Stimulated activated CD4-positive, alpha-beta T cell treated with anti-CD3 and anti-CD28 coated beads, TNF-alpha, amount 100 ng/mL, for 1 hour (primary cell): ENCODE measurements at places on chromosomes 3 and 15.

DNA sequence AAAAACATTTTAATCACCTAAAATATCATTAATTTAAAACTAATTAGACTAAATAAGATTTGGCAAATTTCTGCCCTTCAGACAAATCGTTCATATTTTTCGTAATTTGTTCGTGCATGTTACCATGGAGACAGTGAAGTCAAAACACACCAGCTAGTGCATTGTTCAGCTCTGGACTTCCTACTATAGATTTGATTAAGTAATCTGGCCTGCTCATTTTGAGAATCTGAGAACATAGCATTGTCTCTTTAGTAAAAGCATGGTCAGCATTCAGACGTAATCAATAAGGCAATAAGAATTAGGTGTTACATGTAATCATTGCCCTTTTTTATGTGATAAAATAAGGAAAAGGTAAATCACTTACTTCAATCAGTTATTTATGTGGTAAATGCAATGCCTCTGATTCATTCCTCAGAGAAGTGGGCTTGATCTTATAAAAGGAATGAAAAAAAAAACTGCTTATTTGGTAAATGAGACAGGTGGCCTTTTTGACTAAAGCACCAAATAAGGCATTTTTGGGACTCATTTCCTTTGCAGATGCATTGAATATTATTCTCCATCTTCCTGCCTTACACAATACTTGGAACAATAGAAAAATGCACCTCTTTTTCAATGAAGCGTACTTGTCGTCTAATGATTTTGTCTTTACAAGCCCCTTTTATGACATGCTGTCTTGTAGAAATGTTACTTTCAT, 84.5 kb upstream of the FNDC3B start:
- no peak for DNase-seq

DNA sequence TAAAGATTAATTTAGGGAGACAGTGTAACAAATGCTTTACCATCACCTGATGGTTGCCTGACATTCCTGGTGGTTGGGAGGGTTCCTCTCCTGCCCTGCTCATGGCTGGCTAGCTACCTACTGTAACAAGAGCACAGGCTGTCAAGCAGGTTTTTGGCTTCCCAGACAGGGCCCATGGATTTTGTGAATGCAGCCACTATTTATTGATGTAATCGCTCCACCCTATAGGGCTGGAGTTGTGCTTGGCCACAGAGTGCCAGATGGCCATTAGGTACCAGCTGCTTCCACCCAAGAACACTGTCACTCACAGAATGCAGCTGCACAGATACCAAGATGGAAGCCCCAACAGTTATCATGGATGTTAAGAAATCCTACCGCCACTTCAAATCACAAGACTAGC, 31.0 kb upstream of the KLHL25 start:
- DNase-seq, result no peak

DNA sequence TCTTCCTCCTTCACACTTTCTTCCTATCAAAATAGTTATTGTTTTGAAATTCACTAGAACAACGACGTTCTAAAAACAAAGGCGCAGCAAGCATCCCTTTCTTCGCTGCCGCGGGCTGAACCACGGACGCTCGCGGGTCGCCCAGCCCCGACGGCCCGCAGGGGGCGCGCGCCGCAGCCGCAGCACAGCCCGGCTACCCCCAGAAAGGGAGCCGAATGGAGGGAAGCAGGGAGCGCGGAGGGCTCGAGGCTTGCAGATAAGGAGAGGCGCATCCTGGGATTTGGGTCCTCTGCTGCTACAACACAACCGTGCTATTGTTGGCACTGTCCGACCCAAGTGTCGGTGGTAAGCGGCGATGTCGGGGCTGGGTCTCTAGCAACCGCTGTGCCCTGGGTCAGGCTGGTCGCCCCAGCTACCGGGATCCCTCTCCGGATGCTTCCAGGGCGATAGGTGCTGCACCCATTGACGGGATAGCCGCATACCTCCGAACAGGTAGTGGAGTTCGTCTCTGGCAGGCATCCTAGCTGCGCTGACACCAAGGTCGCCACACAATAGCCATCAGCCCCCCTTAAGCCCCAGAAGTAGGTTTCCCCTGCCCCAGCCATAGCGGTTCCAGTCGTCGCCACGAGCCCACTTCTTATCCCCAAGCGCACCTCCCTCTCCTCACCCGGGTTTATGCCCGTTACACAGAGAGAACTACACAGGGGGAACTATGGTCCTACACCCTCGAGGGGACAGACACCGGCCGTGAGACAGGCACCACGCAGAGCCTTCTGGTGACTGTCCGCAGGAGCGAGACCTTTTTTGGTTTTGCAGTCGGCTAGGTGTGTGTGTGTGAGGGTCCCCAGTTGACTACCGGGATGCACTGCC, 6.0 kb downstream of the ONECUT1 start:
- DNase-seq, result no peak

DNA sequence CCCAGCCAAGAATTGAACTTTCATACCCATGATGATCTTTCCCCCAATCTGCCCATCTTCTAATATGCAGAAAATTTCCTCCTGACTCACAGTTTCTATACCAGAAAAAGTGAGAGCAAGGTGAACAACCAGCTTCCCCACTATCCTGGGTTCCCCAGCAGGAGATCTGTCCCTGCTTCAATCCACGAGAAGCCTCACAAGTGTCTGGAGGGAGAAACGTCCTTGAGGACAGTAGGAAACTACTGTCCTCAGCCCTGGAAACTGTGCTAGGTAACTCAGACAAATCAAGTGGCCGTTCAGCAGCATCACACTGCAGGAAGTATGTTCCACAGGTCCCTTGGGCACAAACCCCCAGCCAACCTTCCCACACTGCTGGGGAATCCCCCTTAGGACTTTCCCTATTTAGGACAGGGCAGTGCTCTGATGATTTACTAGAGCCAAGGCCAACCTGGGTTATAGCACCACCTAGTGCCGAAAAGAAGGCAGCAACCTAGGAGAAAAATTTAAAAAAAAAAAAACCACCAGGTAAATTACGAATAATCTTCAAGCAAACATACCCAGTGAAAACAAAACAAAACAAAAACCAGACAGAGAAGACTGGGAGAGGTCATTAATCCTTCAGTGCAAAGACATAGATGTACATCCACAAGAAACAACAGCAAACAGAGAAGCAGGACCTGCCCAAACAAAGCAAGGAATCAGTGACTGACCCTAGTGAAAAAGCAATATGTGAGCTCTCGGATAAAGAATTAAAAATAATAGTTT, 36.0 kb downstream of the MORC1 start:
- no peak for DNase-seq

DNA sequence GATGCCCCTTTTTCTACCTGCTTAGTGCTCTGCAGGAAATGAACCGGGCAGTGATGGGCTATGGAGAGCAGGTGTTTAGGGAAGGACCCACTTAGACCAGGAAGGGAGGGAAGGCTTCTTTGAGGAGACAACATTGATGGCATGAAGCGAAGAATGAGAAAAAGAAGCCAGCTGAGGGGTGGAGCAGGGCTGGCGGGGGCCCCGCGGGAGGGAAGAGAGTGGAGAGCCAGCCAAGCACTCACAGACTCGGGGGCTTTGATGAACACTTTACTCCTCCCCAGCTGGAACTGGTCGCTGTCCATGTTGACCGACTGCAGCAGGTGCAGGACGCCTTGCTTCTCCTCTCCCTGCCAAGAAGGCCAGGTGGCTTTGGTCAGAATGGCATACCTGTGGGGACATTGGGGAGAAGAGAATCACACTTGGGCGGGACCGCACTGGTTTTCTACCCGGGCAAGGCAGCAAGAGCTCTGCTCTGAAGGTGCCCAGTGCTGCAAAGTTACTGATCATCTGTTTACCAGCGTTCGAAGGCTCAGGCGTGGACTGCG, 28.4 kb upstream of the LDHAL6B start:
- no peak for DNase-seq

DNA sequence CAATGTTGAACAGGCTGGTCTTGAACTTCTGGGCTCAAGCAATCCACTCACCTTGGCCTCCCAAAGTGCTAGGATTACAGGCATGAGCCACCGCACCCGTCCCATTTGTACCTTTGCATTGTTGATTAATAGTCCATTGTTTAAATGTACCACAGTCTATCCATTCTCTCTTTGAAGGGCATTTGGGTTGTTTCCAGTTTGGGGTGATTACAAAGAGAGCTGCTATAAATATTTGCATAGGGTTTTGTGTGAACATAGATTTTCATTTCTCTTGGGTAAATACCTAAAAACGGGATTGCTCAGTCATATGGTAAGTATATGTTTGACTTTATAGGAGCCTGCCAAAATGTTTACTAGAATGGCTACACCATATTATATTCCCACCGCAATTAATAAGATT, 13.7 kb upstream of the PTPRG start:
- DNase-seq, result no peak

- DNase-seq, result no peak
Measured at GRCh38 chr3:105030211-105030610, 336.5 kb upstream of the ALCAM start.

- no peak for DNase-seq
Measured at GRCh38 chr3:14204515-14205284, 26.1 kb downstream of the LSM3 start.

DNA sequence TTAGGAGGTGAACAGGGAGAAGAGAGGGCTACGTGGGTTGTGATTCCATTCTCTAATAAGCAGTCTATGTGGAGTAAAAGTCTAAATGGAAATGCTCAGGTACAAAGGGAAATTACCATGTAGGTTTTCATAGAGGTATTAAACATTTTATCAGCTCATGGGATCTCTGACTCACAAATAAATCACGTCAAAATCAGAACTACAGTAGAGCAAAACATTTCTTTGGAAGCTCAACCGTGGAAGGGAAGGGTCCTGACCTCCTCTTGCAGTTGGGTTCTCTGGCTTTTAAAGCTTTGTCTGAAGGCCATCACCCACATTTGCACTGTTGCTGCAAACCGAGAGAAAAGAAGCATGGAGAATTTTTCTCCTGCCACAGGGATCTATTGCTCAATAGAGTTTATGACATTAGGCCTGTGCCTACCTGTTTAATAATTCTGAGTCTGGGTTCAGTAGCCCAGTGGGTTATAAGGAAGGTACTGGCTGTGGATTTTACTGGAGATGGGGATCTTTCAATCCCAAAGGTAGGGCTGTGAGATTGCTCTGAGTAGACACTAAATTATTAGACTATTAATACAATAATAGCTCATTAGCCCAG, 24.2 kb upstream of the PGPEP1L start:
- no peak for DNase-seq

GRCh38 chr3:113948015-113948917, 453 bp downstream of the ZDHHC23 start:
- no peak for DNase-seq
